ENCODE measurements at places on chromosomes 5 and 9. TPM values are rescaled to one million over a fixed set of nuclear protein-coding genes. Genes with fewer than 3 reads are reported as not detected.

CARD6 gene
- 2.0 TPM for total RNA-seq

DNA sequence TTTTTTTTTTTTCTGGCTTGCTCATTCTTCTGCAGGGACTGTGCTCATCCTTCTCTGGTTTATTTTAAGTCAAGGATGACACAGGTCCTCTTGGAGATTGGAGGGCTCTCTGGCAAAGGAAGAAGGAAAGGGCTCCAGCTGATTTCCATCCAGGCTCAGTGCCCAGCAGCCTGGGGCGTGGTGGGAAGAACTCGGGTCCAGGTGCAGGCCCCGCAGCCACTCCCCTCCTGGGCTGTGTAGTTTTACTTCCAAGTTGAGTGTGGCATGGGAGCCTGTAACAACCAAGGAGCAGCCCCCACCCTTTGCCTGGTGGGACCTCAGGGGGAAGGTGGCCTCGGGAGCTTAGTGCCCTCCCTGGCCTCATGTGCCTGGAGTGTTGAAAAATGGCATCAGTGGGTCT, 58.9 kb downstream of the ANKRD33B start:
- no peaks in the 10 kb centered on the region for H3K27me3 ChIP-seq
- no peaks in the 10 kb centered on the region for H3K36me3 ChIP-seq
- H3K27ac ChIP-seq = no peak overlapping the region
- no peak for DNase-seq
- H3K4me1 ChIP-seq = peaks cover 9% of the 10 kb centered on the region

- H3K27me3 ChIP-seq = no peaks in the 10 kb centered on the region
- no peaks in the 10 kb centered on the region for H3K36me3 ChIP-seq
- no peak overlapping the region for H3K4me3 ChIP-seq
Observed at GRCh38 chr5:53165431-53166182, 56.0 kb upstream of the MOCS2 start.

GRCh38 chr5:58793888-58794657, 211.2 kb downstream of the RAB3C start:
- no peak overlapping the region for H3K4me3 ChIP-seq
- no peaks in the 10 kb centered on the region for H3K27me3 ChIP-seq
- no peaks in the 10 kb centered on the region for H3K36me3 ChIP-seq
- H3K27ac ChIP-seq = no peak overlapping the region
- H3K4me1 ChIP-seq = no peaks in the 10 kb centered on the region

GRCh38 chr5:153459051-153459743, 31.3 kb upstream of the GRIA1 start:
- H3K4me3 ChIP-seq = no peak overlapping the region
- H3K36me3 ChIP-seq = no peaks in the 10 kb centered on the region
- H3K4me1 ChIP-seq = no peaks in the 10 kb centered on the region
- no peak overlapping the region for H3K27ac ChIP-seq

SH3TC2 gene
- total RNA-seq = 0.58 TPM
